Uterus (tissue), 4 donors: ENCODE measurements at places on chromosomes 11 and 22. TPM values are rescaled to one million over a fixed set of nuclear protein-coding genes. Genes with fewer than 3 reads are reported as not detected.

Gene CHRNA10
- total RNA-seq: not detected

Gene PTPRCAP
- total RNA-seq: 0.29 TPM

Gene SUSD2
- total RNA-seq: 0.88 TPM

Gene PRG3
- total RNA-seq: not detected

Gene KMT5B
- 95.6 TPM for total RNA-seq

Gene THY1
- 11.5 TPM for total RNA-seq

Gene PGA4
- 1.0 TPM for total RNA-seq

Gene OR8D2
- not detected for total RNA-seq

Gene JAML
- total RNA-seq: 1.2 TPM

- DNase-seq: no peak
Measured at GRCh38 chr11:46562527-46562926, 31.3 kb downstream of the AMBRA1 start.

DNA sequence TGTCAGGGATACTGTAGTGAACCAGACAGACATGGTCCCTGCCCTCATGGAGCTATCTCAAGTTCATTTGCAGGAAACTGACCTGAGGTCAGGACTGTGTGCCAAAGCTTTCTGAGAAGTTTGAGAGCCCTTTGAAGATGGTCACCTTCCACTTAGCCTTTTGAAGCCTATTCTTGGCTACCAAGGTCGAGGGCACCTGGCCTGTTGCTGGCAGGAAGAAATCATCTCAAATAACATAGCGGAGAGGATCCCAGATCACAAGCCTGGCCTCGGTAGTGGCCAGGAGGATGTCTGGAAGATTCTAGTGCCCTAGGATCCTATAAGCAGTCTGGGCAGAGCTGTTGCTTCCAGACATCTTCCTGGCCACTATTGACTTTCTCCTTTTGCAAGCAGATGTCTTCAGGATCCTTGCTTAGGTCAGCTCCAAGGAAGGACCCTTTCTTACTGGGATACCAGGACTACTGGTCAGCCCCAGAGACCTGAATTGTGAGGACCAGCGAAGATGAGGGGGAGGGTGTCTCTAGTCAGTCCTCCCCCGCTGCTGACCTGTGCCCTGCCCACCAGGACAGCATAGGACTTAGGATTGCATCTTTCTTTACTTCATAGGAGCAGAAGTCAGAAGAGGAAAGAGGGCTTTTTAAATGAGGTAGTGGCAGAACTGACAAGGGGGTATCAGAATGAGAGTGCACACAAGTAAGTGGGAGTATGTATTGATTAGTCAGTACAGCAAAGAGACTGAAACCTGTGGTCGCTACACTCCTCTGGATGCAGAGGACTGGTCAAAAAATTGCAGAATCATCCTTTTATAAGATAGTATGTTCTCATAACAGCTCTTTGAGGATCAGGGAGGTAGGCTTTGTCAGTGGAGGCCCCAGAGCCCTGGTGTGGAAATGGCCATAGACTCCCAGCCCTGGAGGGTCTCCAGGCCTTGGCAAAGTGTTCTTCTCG, 94.8 kb downstream of the TEAD1 start:
- no peak for DNase-seq

DNA sequence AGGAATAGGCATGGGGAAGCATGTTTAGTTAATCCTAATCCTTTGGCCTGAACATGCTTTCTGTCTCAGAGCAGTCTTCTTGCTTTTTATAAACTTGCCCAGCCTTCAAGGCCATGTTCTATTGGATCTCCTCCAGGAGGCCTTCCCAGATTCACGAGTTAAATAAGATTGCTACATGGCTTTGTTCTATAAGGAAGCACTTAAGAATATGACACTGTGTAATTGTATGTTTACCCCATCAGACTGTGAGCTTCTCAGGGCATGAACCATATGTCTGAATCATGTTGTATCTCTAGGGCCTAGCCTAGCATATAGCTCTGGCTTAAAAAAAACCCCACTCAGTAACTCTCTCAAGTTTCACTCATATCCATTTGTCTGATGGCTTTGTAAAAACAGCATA, 26.4 kb upstream of the UCP3 start:
- DNase-seq: no peak

DNA sequence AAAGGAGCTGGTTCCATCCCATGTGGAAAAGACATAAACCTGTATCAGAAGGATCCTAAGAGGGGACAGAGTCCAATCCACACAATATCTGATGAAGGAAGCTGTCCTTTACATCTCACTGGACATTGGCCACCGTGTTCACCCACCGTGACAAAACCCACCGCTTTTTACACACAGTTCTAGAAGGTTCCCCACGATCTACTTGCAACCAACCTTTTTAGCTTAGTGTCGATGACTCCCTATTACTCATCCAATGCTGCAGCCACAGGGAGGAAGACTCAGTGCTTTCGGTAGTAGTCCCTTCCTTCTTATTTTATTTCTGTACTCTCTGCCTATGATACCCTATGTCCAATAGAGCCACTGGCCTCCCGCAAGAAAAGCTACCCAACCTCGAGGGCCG, 65.4 kb downstream of the MAPK1 start:
- DNase-seq: no peak

GRCh38 chr11:117419482-117420142, 92.0 kb downstream of the CEP164 start:
- DNase-seq: no peak

GRCh38 chr11:18282626-18283025, 16.6 kb downstream of the SAA1 start:
- DNase-seq: no peak

- no peak for DNase-seq
Measured at GRCh38 chr11:32952421-32952820, 59.8 kb downstream of the QSER1 start.

- DNase-seq: no peak
Measured at GRCh38 chr11:65205602-65205967, 23.9 kb downstream of the CAPN1 start.

- no peak for DNase-seq
Measured at GRCh38 chr22:39943337-39943736, 16.9 kb upstream of the TMA7B start.
